GM04504 (cell line): ENCODE measurements at places on chromosomes 12 and 14.

DNA sequence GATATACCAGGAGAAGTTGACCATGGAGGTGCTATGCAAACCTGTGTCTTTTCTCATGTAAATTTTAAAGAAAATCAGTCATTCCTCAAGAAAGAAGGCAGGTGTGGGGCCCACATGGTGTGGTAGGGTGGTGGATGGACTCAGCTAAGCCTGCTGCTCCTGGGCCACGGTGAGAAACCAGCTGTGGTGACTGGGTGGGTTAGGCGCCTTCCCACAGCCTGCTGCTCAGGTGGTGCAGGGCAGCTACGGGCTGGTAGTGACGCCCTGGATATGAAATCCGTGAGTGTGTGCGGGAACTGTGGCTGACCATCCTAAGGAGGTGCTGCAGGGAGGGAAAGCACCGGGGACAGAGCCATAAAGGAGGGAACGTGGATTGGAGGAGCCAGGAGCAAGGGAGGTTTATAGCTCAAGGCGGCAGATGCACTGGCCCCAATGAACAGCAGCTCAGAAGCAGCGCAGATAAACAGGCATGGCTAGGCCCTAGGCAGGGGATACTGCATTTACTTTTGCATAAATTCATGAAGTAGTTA lies 408.8 kb downstream of the FUT8 start:
- no peak for DNase-seq

DNA sequence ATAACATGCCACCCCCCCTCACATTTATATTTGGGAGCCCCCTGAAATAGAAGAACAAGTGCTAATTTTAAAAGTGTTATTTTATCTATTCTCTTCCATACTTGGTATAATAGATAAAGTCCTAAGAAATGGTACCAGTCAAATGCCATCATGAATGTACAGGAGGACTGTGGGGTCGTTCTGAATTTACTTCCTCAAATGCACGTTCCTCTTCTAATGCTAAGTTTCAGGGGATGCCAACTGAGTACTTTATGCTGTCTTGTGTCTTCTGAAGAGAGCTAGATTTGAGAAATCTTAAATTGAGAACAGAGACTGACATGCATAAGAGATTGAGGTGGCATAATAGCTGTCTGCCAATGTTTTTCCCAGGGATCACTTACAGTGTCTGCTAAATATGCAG lies 59.0 kb downstream of the CFAP54 start:
- no peak for DNase-seq

DNA sequence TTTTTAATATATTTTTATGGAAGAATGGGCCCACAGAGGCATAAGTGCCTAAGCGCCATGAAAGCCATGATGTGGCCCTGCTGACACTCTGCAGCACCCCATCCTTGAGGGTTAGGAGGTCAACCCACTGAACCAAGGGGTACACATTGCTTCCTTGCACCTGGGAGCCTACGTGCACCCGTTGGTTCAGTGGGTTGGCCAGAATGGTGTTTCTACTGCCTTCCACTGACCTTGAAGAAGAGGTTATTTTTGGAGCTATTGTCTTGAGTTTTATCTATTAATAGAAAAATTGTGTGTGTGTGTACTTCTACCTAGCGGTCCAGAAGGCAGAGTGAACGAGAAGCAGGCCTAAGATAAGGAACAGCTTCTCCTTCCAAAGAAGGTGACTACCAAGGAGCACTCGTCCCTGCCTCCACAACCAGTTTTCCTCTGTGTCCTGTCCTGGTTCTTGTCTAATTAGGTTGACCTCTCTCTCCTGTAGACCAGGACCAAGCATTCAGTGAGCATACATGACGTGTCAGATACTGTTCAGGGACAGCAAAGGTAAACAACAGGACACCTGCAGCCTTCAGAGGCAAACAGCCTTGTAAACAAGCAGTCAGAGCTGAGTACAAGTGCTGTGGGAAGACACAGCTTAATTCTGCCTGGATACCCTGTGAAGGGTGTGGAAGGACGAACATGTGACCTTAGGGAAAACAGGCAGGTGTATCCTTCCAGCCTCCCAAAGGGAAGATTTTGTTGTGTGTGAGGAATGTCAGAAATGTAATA lies 30.4 kb upstream of the PLEK2 start:
- no peak for DNase-seq

GRCh38 chr14:26190646-26191045 lies 407.2 kb downstream of the NOVA1 start:
- no peak for DNase-seq
